ENCODE measurements at places on chromosomes 13 and 19.

GRCh38 chr13:51311231-51311630, 28.3 kb upstream of the SERPINE3 start:
- DNase-seq: no peak

DNA sequence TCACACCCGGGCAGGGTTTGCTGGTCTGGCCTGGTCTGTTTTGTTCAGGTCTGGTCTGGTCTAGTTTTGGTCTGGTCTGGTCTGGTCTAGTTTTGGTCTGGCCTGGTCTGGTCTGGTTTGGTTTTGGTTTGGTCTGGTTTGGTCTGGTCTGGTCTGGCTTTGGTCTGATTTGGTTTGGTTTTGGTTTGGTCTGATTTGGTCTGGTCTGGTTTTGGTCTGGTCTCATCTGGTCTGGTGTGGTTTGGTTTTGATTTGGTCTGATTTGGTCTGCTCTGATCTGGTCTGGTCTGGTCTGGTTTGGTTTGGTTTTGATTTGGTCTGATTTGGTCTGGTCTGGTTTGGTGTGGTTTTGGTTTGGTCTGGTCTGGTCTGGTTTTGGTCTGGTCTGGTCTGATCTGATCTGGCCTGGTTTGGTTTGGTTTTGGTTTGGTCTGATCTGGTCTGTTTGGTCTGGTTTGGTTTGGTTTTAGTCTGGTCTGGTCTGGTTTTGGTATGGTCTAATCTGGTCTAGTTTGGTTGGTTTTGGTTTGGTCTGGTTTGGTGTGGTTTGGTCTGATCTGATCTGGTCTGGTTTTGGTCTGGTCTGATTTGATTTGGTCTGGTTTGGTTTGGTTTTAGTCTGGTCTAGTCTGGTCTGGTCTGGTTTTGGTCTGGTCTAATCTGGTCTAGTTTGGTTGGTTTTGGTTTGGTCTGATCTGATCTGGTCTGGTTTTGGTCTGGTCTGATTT, 14.4 kb upstream of the F2RL3 start:
- no peak for DNase-seq

DNA sequence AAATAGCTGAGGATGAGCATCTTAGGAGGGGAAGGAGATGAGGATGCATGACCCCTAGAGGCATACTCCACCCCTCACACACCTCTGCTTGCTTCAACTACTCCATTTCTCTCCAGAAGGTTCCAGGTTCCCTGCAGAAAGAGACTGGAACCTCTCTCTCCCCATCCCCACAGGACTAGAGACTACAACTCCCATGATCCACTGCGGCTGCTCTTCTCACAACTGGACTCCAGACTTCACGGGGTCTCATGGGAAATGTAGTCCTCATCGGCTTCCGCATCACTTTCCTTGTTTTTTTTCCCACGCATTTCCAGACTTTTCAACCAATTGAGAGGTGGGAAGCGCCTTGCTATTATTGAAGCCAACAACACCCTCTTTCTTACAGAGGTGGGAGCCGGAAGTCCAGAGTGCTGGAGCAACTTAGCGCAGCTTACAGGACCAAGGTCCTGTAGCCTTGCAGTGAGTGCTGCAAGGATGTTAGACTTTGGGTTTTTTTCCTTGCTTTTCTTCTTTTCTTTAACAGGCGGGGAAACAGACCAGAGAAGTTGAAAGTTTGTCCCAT, 13.9 kb upstream of the CACNG6 start:
- DNase-seq: peak; percentile 39

DNA sequence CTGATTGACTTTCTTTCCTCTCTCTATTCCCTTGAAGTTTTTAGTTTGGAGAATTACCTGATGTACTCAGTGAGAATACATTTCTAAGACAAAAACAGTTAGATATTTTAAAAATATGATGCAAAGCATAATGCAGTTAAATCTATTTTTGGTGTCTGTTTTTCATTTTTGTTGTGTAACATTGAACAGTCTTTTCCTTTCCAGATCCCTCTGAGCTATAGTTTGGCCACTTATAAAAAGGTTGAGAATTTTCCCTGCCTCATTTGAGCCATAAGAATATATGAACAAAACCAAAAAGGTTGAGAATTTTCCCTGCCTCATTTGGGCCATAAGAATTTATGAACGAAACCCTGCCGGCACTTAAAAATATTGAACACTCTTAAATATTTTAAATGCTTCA, 57.0 kb upstream of the IPO5 start:
- no peak for DNase-seq

GRCh38 chr13:95624020-95624419, 20.5 kb downstream of the DZIP1 start:
- no peak for DNase-seq

GRCh38 chr19:33239223-33239975, 13.7 kb upstream of the SLC7A10 start:
- DNase-seq: no peak

DNA sequence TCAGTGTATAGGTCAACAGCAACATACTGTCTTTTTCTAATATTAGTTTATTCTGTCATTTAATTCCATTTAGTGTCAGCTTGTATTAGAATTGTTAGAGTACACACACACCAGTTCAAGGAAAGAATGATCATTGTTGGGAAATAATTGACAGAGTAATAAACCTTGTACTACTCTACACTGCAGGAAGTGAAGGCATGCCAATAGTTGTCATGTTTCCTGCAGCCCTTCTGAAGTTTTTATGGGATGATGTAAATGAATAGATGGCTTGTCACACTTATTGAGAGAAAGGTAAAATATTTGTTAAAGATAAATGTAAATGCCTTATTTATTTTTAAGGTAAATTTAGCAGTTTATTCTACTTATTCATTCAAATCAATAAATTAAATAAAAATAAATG, 306.9 kb upstream of the KLHL1 start:
- DNase-seq: no peak

GRCh38 chr19:33063356-33063752, 1.3 kb downstream of the RHPN2 start:
- no peak for DNase-seq

- no peak for DNase-seq
These were observed 10.5 kb upstream of the SMG9 start for GRCh38 chr19:43765109-43765876.

DNA sequence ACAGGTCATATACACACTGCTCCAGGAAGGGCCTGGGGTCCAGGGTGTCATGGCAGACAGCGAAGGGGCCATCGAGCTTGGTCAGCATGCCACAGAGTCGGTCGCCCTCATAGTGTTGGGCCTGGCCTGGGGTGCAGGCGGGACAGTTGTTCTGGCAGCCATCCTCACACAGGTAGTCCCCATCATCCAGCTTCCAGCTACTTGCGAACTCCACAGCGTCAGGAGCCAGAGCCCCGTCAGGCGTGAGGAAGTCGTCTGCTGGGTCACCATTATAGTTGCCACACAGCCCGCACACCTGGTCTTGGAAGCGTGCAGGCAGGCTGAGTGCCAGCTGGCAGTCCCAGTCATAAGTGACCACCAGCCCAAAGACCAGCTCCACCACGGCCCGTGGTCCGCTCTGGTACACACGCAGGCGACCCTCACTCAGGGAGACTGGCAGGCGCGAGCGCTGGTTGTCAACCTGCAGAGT, 16.2 kb downstream of the FCGBP start:
- no peak for DNase-seq

DNA sequence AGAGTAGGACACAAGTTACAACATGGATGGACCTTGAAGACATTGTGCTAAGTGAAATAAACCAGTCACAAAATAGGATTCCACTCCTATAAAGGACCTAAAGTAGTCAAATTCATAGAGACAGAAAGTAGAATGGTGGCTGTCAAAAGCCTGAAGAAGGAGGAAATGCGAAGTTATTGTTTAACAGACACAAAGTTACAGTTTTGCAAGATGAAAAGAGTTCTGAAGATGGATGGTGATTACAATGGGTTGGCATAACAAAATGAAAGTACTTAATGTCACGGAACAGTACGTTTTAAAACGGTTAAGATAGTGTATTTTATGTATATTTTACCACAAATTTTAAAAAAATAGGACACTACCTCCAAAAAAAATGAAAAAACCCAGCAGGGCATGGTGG, 34.8 kb downstream of the FOXO1 start:
- no peak for DNase-seq

GRCh38 chr13:40283666-40284065, 382.8 kb downstream of the FOXO1 start:
- no peak for DNase-seq

DNA sequence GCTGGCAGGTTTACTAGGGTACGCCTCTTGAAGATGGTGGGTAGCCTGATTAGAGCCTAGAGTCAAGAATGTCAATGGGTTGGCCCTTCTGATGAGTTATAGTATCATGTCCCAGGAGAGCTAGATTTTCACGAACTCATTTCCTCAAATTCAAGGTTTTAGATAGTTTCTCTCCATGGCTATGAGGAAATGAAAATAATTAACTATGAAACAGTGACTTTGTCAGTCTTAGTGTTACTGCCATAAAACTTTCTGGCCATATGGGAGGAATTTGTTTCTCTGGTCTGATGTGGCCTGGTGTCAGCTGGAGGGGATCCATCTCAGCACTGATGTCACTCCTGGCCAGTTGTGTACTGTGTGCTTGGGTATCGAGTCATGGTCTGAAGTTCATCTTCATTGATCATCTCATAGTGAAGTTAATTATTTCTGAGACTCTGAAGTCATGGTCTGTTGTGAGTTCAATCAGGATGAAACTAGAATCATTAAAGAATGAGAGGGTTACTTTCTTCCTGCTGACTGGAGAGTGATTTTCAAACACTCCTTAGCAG, 49.4 kb upstream of the TNFSF11 start:
- DNase-seq: no peak

DNA sequence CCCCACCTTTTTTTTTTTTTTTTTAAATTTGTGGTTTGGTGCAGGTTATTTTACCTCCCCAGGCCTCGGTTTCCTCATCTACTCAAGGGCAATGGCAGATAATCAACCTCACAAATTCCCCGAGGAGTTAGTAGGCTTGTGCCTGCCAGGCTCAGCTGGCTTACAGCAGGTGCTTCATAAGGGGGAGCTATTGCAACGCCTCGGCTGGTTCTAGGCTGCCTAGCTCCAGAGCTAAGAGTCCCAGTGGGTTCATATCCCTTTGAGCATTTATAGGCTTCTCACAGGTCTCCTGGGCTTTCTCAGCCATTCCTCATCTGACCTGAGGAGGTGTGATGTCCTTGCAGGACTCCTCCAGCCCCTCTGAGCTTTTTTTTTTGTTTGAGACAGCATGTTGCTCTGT, 10.6 kb downstream of the BCKDHA start:
- no peak for DNase-seq

GRCh38 chr13:71861769-71862458, 5.1 kb downstream of the DACH1 start:
- DNase-seq: no peak
